Activated T-cell treated with anti-CD3 and anti-CD28 coated beads, Interleukin-2, amount 50 U/mL, for 4 hours (primary cell): ENCODE measurements at places on chromosomes 1 and 21. TPM values are rescaled to one million over a fixed set of nuclear protein-coding genes. Genes with fewer than 3 reads are reported as not detected.

The RGS16 gene
- 53.6 TPM for total RNA-seq

The PTPRF gene
- total RNA-seq: 0.92 TPM

The ANKRD45 gene
- not detected for total RNA-seq

The DMRTA2 gene
- not detected for total RNA-seq

The THBS3 gene
- 3.0 TPM for total RNA-seq

The ERG gene
- total RNA-seq: not detected

The OLFML2B gene
- total RNA-seq: 1.3 TPM

DNA sequence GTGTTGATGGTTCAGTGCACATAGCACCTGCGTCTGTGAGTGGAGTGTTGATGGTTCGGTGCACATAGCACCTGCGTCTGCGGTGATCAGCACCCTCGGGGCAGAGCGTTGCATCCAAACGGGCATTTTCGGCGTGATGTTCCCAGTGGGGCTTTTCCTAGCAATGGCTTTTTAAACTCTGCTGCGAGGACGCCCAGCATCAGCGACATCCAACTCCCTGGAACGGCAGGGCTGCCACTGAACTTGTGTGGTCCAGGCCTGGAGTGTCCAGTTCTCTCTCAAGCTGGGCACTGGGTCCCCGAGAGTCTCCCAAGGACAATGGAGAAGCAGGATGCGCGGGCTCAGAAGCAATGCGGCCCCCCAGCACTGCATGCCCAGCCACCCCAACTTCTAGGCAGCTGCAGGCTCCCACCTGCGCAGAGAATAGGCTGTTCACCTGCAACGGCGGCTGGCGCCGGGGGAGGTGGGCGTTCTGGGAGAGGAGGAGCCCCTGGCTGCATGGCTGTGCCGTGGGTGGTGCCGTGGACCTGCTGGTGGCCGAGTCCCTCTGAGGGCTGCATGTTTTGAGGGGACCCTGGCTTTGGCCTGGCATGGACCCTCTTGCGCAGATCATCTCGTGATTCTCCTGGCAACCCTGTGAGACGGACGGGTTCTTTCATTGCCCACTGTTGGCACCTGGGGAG, 10.1 kb upstream of the C1orf174 start:
- DNase-seq: no peak

GRCh38 chr1:42179900-42180329, 15.4 kb upstream of the GUCA2A start:
- no peak for DNase-seq

- no peak for DNase-seq
Observed at GRCh38 chr1:201414051-201414738, 7.3 kb downstream of the TNNI1 start.
